GM18507 (cell line): ENCODE measurements at places on chromosomes 11 and 22.

GRCh38 chr22:40397396-40397795 lies 27.0 kb downstream of the SGSM3 start:
- no peak for DNase-seq

DNA sequence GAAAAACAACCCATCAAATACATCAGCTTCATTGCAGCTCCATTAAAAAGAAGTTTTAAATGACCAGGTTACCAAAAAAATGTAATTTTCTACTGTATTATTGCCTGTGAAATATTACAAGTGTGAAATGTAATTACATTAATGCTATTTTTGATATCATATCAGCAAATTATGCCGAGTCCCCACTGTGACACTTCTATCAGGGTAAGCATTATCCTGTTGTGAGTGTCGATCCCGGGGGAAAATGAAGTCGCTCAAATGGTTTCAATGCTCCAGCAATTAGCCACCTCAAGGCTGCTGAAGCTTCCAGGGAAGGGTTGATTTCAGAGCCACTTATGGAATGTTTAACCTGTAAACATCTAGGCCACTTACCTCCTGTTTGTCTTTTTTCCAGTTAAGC lies 70.4 kb downstream of the RCN1 start:
- DNase-seq = no peak

DNA sequence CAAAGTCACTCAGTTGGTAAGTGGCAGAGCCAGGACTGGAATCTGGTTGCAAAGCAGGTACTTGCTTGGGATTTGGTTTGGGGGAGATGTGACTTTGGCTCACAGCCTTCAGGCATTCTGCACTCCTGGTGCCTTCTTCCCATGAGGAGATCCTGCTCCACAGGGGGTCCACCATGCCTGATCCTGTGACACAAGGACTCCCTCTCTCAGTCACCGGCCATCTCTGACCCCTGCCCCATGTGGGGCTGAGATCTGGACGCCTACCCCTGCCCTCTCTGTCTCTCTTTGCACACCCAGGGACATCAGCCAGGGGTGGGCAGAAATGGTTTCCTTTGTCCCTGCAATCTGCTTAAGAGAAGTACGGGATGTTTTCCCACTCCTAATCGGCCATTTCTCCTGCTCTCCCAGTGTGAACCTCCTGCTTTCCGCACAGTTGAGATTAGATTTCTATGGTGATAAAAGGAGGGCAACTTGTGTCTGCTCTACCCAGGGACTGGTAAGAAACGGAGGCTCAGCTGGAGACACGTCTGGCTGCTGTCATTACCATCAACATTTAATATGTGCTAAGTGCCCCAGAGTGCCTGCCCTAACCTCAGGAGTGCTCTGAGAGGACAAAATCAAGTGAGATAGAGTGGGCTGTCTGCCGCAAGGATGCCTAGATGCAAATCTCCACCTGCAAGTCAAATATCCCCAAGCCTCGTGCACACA lies 11.1 kb upstream of the FXYD6 start:
- no peak for DNase-seq

GRCh38 chr22:24699876-24700275 lies 74.6 kb downstream of the PIWIL3 start:
- DNase-seq = no peak

DNA sequence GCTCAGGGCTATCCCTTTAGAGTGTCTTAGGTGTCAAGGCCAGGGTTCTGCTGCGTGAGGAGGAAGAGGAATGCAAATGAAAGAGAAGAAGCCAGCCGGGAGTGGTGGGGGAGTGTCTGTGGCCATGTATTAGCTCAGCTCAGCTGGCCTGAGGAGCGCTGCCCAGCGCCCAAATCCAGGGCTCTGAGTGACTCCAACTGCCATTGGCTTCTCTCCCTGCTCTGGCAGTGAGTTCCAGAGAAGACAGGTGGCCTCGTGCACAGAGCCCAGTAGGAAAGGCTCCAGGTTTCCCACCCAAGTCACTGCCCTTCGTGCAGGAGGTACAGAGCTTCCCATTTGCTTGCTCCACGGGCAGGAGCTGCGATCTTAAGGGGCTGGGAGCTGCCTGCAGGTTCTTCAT lies 302.0 kb downstream of the KIRREL3 start:
- no peak for DNase-seq

- DNase-seq = no peak
Measured at GRCh38 chr11:372809-373715, 3.8 kb downstream of the B4GALNT4 start.

GRCh38 chr11:124190298-124191139 lies 7.4 kb downstream of the OR10D3 start:
- no peak for DNase-seq

GRCh38 chr11:83836883-83837654 lies 550.9 kb upstream of the CCDC90B start:
- DNase-seq = no peak

GRCh38 chr22:20646415-20646814 lies 127.5 kb upstream of the SERPIND1 start:
- DNase-seq = no peak

GRCh38 chr22:46085828-46086576 lies 64.3 kb upstream of the PPARA start:
- DNase-seq = no peak

DNA sequence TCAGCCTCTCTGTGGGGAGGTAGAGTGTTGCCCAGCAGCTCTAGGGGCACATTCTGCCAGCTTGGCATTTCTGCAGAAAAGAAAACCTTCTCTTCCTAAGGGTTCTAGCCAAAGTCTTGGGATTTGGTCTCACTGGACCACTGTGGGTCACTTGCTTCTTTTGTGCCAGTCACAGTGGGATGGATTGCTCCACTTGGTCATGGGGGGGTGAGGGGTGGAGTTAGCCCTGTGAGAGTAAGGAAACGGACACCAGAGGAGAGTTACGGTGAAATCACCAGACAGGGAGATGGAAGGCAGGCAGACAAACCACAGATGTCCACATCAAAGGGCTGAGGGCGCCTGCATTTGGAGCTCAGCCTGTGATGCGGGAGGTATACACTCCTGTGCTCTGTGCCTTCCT lies 10.8 kb downstream of the SGSM1 start:
- DNase-seq = no peak

DNA sequence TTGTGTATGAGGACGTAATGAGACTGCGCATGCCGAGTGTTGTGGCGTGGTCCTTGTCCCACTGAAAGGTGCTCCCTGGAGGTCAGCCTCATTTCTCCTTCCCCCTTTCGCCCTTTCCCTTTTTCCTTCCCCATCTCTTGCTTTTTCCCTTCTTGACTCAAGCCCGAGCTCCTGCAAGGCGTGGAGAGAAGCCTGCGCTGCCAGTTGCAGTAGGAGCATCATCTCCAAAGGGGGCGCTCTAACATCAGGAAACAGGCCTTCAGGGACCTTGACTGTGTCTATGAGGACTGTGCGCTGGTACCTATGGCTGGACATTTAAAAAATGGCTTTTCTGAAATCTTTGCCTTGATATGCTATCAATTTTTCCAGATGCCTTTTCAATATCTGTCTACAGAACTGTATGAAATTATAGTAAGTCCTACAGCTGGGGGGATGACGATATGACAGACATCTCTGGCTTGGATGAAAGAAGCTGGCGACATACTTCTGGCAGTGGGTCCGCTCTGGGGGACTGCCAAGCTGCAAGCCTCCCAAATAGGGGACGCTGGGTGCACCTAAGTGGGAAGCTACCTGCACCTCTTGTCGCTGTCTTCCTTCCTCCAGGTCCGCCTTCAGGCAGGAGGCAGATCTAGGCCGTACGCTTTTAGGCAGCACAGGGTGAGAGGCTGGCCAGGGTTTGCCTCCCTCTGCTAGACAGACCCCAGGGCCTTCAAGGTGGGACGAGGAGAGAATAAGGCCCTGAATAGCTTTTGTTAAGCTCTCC lies 96.5 kb downstream of the NXPE2 start:
- DNase-seq = no peak

- no peak for DNase-seq
Measured at GRCh38 chr11:117833401-117833891, 8.9 kb upstream of the FXYD2 start.

- no peak for DNase-seq
Measured at GRCh38 chr11:43419460-43419859, 60.7 kb downstream of the TTC17 start.

GRCh38 chr11:38968951-38969350 lies 2370.9 kb upstream of the RAG2 start:
- DNase-seq = no peak

GRCh38 chr22:31275576-31275975 lies 16.7 kb downstream of the PIK3IP1 start:
- DNase-seq = no peak

DNA sequence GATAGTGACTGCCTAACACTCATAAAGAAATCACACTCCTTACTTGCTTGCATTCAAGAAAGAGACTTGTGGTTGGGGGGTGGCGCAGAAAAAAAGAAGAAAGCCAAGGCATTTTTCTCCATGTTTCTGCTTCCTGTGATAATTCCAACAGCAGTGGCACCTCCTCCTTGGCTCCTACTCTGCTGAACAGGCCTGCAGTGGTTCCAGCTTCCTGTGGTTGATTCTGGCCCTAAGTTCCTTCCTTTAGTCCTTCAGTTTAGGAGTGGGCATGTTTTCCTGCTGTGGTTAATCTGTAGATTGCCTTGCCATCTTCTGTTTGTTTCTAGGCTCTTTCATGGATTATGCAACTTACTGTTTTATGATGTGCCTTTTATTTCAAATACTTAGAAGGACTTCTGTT lies 940.4 kb downstream of the DLG2 start:
- DNase-seq = no peak

DNA sequence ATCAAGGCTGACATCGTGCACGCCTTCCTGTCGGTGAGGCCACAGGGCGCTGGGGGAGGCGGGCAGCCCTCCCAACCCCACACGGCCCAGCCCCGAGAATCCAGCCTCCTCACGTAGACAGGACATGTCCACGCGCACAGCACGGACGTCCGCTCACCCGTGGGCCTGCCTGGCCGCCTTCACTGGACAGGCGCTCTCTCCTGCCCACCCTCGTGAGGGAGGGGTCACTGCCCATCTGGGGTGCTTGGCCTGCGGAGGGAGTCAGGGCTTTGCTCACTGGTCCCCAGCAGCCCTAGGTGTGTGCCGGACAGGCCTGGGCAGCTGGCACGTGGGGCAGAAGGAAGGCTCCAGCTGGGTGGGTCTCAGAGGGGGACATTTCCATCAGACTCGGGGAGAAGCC lies 32.0 kb downstream of the MOB2 start:
- DNase-seq = no peak

GRCh38 chr11:41003339-41004282 lies 455.8 kb downstream of the LRRC4C start:
- DNase-seq = no peak

DNA sequence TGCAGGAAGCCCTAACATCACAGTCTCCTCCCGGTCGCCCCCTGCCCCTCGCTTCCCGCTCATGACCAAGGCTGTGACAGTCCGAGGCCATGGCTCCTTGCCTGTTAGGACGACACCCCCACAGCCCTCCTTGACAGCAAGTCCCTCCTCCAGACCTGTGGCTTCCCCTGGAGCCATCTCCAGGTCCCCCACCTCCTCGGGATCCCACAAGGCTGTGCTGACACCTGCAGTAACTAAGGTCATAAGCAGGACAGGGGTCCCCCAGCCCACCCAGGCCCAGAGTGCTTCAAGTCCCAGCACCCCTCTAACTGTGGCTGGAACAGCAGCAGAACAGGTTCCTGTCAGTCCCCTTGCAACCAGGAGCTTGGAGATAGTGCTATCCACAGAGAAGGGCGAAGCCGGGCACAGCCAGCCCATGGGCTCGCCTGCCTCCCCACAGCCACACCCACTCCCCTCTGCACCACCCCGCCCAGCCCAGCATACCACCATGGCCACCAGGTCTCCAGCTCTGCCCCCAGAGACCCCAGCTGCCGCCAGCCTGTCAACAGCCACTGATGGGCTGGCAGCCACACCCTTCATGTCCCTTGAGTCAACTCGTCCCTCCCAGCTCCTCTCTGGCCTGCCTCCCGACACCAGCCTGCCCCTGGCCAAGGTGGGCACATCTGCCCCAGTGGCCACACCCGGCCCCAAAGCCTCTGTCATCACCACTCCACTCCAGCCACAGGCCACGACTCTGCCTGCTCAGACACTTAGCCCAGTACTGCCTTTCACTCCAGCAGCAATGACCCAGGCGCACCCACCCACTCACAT lies 63.2 kb downstream of the OTOG start:
- DNase-seq = no peak

- DNase-seq = no peak
Measured at GRCh38 chr11:5489576-5490357, 1.3 kb downstream of the OR52D1 start.

DNA sequence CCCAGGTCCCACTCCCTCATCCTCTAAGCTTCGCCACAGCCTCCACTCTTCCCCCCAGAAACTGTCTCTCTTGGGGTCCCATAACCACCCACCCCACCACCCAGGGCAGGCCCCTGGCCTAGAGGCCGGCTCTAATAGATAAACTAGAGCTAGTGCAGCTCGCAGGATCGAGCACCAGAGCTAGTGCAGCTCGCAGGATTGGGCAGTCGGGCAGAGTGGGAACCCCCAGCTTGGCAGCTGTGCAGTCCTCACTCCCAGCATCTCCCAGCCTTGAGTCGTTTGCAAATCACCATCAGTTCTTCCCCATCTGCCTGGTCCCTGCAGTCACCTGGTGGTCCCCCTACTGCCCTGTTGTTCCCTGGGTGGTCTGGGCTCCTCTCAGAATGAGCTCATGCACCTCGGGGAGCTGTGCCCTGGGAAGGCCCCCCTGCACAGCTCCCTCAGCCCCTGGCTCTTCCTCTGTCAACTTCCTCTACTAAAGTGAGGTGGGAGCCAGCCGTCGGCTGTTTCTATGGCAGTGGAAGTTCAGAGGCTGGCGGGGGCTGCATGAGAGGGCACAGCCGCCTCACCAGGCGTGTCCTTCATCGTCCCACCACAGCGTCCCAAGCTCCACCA lies 15.5 kb upstream of the SHANK2 start:
- no peak for DNase-seq

DNA sequence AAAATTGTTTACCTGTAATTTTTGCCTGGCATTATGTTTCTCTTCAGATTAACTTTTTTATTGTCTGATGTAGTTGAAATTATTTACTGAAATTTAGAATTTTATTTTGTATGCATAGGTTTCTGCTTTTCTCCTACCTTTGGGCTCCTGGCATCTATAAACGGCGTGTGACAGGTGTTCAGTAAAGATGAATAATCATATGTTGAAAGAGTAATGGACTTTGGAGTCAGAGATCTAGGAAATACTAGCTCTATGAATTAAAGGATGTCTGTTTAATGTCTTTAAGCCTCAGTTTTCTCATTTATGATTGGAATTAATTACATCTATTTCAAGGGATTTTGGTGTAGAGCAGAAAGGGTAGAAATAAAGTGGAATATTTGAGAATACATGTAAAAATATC lies 7.2 kb upstream of the ANGPTL5 start:
- DNase-seq = no peak

- no peak for DNase-seq
Measured at GRCh38 chr22:40422558-40423309, 52.3 kb downstream of the SGSM3 start.
